Nucleus accumbens (tissue), 56 donors: ENCODE measurements at places on chromosomes 11 and 22.

DNA sequence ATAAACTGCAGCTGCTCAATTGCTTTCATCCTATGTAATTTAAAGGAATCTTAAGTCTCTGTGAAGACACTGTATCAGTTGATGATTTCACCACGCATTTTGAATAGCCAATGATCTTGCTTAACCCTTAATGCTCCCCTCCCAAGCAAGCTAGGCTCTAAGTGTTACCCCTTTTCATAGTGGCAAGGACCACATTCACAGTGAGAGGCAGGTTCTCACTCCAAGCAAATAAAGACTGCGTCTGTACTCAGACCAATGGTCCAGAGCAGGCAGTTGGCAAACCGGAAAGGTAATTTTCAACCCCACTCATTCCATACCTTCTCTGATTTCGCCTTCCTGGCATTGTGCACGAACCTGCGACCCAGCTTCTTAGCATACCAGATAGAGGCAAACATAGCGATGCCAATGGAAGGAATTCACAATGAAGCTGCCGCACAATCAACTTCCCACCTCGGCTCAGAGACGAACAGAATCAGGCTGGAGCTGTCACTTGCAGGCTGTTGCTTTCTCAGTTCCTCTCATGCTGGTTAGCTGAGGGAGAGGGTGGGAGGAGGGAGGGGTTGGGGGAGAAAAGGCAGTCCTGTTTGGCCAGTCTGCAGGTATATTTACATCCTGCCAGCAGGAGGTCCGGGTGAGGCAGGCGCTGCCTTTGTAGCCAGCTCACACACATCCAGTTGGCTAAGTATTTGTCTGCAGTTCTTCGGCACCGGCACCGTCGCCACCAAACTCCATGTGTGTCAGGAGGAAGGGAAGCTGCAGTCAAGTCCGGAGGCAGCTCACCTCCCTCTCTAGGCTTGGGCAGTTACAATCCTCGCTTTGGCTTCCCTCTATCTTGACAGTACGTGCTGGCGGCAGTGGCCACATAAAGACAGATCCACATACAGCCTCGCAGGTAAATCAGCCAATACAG is 1151.2 kb upstream of the CCDC90B start:
- DNase-seq, result no peak

- no peak for DNase-seq
Measured at GRCh38 chr11:12134236-12134585, 23.8 kb downstream of the MICAL2 start.

- DNase-seq, result no peak
Measured at GRCh38 chr11:73198677-73199076, 19.4 kb upstream of the P2RY2 start.

DNA sequence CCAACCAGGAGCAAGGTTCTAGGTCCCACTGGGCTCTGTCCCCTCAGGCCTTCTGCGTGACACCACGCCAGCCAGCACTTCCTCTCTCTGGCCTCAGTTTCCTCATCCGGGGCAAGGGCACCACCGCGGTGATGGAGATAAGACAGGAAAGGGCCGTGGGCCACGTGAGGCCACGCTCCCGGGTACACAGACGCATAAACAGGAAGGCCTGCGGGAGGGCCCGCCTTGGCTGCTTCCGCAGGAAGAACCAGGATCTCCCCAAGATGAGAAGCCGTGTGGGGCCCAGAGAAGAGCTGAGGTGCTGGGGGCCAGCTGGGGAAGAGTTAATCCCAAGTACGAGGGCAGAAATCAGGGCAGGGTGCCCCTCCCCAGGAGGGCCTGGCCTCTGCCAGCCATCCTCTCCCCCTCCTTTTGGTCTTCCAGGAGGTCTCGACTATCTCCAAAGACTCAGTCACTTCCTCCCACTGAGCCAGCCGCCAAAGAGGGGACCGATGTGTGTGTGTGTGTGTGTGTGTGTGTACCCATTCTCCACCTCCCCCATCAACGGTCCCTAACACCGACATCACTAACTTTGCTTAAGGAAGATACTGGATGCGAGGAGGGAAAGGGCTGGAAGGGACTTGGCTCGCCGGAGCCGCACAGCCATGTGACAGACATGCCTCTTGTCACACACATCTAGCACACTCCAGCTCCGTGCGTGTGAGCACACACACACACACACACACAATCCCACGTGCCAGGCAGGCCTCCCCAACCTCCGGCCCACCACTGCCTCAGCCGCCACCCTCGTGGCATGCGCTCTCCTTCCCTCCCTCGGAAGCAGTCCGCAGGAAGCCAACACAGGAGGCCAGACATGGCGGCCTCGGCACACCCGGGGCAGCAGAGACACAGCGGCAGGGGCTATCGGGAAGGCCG is 1.4 kb downstream of the MFNG start:
- peak; percentile 18 for DNase-seq

DNA sequence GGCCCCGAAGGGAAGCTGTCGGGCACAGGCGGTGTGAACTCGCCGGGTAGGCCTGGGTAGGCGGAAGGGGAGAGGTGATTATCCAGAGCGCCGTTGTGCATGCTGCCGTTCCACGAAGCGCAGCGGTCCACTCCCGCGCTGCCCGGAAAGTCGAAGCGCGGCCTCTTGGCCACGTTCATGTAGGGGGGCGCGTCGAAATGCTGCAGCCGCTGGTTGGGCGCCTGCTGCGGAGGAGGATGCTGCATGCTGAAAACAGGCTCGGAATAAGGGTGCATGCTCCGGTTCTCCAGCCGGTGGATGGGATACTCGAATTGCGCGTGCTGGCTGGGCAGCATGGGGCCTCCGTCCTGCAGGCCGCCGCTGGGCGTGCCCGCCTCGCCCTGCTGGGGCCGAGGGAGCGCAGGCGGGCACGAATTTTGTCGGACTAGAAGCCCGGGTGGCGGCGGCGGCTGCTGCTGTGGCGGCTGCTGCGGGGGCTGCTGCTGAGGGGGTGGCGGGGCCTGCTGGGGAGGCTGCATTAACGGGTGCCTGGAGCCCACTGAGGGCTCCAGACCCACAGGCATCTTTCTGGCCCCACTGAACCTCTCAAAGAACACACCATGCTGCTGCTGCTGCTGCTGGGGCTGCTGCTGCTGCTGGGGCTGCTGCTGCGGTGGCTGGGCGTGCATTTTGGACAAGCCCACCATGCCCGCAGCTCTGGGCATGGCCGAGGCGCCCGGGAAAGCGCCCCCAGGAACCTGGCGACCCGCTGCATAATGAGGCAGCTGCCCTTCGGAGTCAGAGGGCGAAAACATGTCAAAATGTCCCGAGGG is 2.3 kb downstream of the MN1 start:
- DNase-seq, result no peak

DNA sequence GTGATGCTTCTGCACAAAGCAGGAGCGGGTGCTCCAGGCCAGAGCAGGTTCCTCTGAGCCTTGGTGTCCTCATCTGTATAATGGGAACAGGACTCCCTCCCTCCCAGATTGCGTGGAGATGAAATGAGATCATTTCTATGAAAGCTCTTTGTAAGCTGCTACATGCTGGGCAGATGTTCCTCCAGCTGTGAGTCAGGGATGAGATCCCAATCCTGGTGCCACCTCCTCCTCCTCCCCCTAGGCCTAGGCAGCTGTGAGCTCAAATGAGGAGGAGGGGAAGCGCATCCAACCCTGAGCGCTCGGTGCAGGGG is 7.0 kb upstream of the CABP2 start:
- DNase-seq, result no peak

DNA sequence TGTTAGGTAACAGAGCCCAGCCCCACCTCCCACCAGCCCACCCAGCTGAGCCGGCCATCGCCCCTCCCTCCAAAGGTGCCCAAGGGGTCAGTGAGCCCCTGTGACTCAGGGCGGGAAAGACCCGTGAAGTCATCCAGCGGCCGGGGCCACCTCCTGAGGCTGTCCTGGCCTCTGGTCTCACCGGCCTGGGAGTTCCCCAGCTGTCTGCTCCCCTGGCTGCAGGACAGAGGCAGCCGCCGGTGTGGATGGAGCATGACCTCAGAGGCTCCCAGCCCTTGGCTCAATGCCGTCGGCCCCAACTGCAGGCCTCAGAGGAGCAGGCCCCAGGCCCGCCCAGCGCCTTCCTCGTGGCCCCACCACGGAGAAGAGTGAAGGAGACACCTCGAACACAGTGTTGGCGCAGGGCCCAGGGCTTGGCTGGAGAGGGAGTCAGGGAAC is 28.7 kb downstream of the RPL3 start:
- DNase-seq, result no peak

GRCh38 chr11:69842746-69843528 is 23.7 kb upstream of the FGF3 start:
- no peak for DNase-seq

DNA sequence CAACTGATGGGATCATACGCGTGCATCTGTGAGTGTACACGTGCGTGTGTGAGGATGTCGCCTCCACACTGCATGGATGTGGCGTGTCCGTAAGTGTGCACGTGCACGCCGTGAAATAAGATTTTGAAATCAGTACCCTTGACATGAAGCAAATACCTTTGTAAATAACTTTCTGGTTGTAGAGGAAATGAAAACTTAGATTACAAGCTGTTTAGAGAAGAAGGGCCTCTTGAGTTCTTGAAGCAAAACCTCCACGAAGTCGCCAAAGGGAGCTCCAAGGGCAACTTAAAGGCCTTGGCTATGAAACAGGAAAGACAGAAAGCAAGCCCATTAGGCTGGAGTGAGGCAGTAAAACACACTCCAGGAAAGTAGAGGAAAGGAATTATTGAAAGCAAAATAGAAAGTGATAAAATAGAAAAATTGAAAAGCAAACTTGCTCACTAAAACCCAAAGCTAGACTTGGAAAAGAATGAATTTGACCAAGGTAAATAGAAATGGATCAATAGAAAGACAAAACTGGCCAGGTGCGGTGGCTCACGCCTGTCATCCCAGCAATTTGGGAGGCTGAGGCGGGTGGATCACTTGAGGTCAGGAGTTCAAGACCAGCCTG is 29.7 kb upstream of the TOLLIP start:
- DNase-seq, result no peak

DNA sequence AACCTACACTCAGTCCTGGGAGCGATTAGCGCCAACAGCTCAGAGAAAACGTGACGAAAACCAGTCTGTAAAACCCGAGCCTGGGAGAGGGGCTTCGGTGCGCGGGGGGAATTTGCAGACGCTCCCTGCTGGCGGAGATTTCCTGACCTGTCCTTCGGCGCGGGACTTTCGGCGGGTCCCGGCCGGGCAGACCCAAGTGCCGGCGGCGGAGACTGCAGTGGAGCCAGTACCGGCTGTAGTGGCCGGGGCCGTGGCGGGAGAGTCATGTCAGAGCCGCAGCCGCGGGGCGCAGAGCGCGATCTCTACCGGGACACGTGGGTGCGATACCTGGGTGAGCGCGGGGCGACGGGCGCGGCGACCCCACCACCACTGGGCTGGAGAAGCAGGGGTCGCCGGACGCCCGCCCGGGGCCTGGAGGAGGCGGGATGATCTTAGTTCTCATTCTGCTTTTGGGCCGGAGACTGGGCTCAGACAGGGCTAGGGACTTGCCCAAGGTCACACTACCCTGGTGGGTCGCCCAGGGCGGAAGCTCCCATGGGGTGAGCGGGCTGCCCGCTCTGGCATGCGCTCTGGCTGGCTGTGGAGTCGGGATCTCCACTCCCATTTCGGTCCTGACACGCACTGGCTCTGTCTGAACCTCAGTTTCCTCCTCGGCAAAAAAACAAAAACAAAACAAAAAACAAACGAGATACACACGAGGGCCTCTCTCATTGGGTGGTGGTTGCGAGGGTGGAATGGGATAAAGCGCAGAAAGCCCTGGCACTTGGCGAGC is at the start of gene MTFP1:
TSS of gene MTFP1 (plus strand) at position 153 of the 772 bp plus-strand sequence. CDS start at position 265, 112 bp downstream.
- DNase-seq, result peak; percentile 18

DNA sequence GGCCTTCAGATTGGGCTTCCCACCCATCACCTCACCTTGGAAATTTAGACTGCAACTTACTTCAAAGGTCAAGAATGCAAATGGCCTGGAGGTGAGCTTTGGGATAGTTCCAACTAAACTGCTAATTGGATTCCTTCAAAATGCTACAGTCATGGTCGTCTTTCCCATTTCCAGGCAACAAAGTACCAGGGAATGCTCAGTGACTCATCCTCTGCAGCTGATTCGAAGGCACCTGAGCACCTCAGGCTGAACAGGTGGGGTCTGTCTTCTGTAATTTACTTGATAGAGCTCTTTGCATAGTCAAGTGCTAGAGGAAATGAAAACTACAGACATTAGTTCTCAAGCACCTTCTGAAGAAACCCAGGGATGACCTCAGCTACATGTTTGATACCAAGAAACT is 20.5 kb upstream of the FSHB start:
- DNase-seq, result no peak

DNA sequence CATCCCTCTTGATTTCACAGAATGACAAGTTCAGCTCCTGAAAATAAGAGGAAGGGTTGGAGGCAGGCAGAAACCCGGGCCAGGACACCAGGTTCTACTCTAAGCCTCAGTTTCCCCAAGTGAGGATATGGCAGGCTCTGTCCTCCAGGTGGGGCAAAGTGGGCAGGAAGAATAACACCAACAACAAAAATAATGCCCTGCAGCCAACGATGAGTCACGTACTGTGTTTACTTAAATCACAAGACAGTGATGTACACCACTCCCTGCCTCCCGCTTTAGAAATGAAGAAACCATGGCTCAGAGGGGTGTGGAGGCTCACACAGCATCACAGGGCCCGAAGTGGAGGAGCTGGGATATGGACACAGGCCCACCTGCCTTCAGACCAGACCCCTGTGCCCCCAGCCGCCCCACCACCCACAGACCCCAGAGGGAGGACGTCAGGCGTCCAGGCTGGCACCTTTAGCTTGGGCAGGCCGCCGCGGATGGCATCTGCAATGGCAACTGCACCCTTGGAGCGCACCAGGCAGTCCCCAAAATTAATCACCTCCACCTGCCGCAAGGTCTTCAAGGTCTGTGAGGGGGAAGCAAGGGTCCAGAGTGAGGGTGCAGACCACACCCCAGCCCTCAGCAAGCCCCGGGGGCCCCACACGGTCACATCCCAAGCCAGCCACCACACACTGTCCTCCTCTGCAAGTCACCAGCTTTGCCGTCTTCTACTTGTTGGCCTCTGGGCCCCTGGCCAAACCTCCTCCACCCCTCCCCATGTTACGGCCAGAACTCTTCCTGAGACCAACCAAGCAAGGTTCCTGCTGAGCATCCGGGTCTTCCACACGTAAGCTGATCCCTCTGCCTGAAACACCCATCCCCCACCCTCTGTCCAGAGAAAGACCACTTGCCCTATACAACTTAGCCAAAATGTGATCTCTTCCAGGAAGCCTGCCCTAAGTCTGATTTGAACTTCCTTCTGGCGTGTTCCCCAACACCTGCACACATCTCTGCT is 15.8 kb upstream of the CHADL start:
- DNase-seq, result no peak

DNA sequence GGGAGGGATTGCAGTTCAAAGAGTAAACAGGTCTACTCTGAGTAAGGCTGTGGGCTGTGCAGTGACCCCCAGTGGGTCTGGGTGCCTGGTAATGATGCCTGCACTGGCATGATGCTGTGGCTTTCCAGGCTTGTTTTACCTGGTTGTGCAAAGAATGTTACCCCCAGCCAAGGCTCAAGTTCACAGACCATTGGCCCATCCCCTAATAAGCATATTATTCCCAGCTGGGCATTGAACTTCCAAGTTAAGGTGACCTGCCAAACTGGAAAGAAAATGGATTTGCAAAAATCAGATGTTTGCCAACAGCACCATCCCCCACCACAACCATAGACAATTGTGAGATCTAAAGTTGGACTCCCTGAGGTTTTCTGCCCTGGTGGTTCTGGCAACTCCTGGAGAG is 7.9 kb upstream of the EHF start:
- no peak for DNase-seq

- no peak for DNase-seq
Measured at GRCh38 chr11:72436661-72437060, 2.3 kb upstream of the CLPB start.
